HTR-8/SVneo (cell line): ENCODE measurements at places on chromosomes 13 and 19.

DNA sequence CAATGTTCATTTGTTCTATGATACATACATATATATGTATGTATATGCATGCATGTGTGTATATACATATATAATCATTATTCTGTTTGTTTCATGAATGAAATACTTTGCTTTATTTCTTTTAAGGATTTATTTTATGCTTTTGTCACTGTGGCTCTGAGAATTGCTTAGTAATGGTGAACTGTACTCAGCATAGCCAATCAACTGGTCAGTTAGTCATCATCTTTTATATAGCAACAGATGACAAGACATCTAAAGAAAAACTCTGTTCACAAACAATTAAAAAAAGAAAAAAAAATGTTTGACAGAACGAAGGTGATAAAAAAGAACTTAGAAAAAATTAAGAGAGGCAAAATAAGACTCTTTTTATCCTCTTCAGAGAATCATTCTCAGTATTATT lies 1440.3 kb downstream of the PCDH9 start:
- DNase-seq: peak; percentile 1

DNA sequence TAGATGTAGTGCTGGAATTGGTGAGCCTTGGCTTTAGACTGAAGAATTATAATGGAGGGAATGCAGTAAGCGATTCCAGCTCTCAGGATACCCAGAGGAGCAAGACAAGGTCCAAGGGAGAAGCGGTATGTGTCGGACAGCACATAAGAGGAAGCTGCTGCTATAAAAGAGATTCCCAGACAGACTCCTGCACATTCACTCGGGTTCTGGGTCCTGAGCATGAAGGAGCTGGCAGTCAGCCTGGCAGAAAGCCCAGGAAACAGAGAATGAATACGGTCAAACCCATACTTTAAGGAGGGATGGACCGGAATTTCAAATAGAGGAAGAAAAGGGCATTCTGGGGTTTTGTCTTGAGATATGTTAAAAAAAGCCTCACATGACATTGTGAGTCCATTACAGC lies 308.3 kb downstream of the DNAJC15 start:
- no peak for DNase-seq

DNA sequence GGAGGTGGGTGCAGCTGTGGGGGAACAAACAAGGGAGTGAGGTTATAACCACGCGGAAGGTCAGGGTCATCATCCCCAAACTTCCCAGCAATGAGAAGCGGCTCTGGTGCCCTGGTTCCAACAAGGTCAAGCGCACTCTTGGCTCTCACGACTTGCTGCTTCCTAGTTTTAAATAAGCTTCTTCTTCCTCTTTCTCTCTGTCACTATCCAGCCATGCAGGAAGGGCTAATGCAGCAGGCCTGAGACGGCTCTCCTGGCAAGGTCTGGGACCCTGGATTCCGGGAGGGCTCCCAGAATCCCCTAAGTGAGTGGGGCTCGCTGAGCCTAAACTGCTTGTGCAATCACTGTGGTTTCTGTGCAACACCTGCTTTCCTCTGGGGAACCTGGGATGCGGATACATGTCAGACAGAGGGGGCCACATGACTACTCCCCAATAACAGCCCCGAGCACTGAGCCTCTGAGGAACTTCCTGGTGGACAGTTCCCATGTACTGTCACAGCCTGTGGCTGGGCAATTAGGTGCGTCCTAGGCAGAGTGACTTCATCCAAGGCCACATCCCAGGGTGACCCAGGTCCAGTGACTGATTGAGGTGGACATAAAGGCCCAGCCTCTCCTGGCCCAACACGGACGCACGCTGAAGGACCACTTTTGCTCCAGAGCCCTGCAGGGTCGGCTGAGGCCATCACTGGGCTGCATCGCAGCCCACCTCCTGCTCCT lies 24.2 kb downstream of the VRK3 start:
- no peak for DNase-seq

DNA sequence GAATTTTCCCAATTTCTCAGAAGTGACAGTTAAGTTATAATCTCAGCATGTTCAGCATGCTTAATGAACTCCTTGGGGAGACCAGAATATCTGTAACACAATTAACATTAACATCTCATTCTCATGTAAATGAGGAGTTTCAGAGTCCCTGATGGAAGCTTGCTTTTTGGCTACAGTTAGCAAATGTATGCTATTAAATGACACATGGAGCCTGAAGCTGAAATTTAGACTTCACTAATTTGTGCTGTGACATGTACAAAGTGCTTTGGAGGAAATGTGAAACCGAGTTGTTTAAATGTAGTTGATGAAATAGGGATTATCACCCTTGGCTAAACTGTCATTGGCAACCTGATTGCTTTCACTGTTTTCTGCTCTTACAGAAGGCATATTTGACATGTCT lies 2265.1 kb upstream of the PCDH20 start:
- no peak for DNase-seq

GRCh38 chr19:57348136-57348535 lies 2.9 kb upstream of the ZNF304 start:
- DNase-seq: no peak

- peak; percentile 31 for DNase-seq
These were observed 4.5 kb upstream of the SHISA7 start for GRCh38 chr19:55447421-55448174.

DNA sequence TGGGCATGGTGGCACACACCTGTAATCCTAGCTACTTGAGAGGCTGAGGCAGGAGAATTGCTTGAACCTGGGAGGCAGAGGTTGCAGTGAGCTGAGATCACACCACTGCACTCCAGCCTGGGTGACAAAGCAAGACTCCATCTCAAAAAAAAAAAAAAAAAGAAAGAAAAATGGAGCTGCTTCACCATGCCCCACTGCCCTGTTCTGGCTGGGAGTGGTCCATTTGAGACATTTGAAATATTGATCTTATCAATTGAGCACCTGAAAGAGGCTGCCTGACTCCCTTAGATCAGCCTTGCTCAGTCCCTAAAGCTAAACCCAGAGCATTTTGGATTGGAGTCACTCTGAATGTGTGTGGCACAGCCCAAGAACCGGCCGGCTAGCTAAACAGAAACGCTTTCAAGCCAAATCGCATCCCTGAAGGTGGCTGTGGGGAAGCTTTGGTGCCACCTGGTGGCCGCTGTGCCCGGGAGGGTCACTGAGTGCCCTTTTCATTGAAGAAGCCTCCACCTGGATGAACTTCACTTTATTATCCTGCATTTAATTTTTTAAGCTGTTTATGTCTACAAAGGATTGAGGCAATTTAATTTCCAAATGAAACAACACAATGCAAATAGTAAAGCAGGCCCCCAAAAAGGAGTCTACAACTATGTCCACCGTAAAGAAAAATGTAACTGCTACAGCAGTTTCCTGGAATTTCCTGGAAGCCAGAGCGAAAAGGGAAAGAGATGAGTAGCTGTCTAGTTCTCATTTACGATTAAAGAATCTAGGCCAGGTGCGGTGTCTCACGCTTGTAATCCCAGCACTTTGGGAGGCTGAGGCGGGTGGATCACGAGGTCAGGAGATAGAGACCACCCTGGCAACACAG lies 53.1 kb upstream of the SERPINE3 start:
- DNase-seq: peak; percentile 45

DNA sequence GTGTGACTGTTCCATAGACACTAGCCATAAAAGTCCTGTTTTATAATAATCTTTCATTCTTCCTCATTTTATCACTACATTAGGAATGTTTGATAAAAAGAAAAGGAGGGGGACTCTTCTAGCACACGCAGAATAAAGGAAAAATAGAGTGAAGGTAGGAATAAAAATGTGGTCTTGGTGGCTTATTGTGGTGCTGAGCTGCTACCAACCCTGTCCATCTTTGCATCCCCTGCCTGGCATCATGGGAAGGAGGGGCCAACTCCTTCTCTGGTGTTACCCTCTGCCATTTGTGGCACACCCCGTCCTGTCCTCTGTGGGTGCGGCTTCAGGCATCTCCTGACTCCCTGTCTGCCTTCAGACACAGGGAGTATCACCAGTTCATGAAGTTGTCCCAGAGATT lies 104.9 kb upstream of the ZNF536 start:
- no peak for DNase-seq

DNA sequence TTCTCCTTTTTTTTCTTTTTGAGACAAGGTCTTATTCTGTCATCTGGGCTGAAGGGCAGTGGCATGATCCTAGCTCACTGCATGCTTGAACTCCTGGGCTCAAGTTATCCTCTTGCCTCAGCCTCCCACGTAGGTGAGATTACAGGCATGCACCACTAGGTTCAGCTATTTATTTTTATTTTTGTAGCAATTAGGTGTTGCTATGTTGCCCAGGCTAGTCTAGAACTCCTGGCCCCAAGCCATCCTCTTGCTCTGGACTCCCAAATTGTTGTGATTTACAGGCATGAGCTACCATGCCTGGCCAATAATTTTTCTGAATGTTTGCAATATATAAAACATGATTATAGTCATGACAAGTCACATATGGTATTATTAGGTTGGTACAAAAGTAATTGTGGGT lies 161.1 kb upstream of the ATXN8OS start:
- DNase-seq: no peak

GRCh38 chr13:105153611-105154010 lies 1381.9 kb downstream of the EFNB2 start:
- DNase-seq: no peak

- no peak for DNase-seq
These were observed 595 bp downstream of the TLE2 start for GRCh38 chr19:3028305-3029064.

DNA sequence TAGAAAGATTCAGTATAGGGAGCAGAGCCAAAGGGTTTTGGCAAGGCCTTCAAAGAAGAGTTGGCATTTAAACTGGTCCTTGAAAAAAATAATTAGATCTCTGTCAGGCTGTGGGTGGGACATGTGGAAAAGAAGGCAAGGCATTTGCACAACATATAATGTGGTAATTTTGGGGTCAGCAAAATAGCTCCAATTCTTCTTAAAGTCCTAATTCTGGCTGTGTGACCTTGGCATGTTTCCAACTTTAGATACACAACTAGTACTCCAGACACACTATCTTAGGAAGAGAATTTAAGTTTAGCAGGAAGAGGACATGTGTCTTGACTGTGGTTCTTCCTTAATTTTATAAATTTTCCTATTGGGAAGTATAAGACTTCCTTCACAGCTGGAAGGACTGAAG lies 206.3 kb downstream of the PCDH17 start:
- no peak for DNase-seq

DNA sequence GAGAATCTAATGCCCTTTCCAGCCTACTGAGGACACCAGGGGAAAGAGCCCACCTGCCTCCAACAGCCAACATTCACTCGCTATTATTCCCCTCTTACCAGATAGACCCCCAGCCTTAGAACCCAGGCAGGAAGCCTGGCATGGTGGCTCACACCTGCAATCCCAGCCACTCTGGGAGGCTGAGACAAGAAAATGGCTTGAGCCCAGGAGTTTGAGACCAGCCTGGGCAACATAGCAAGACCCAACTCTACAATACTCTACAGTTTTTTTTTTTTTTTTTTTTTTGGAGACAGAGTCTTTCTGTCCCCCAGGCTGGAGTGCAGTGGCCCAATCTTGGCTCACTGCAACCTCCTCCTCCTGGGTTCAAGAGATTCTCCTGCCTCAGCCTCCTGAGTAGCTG lies 3.5 kb upstream of the LMNB2 start:
- DNase-seq: no peak

- DNase-seq: peak; percentile 66
These were observed 5.5 kb downstream of the HRC start for GRCh38 chr19:49149652-49150105.

DNA sequence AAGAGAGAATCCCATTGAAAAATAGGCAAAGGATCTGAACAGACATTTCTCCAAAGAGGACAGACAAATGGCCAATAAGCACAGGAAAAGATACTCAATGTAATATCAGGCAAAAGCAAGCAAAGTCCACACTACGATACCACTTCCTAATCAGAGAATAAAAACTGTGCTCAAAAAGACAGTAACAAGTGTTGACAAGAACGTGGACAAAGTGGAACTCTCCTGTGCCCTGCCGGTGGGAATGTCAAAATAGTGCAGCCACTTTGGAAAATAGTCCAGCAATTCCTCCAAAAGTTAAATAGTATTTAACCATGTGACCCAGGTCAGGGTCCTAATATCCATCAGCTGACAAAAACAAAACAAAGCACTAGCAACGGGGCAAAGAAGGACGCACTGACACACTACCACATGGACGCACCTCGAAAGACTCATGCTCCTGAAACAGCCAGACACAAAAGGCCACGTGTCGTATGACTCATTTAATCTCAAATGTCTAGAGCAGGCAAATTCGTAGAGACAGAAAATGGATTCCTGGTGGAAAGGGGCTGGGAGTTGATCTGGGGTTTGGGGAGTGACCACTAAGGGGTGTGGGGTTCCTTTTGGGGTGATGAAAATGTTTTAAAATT lies 5.2 kb downstream of the MIER2 start:
- no peak for DNase-seq

GRCh38 chr19:8935460-8935859 lies 74.7 kb downstream of the MUC16 start:
- DNase-seq: no peak

DNA sequence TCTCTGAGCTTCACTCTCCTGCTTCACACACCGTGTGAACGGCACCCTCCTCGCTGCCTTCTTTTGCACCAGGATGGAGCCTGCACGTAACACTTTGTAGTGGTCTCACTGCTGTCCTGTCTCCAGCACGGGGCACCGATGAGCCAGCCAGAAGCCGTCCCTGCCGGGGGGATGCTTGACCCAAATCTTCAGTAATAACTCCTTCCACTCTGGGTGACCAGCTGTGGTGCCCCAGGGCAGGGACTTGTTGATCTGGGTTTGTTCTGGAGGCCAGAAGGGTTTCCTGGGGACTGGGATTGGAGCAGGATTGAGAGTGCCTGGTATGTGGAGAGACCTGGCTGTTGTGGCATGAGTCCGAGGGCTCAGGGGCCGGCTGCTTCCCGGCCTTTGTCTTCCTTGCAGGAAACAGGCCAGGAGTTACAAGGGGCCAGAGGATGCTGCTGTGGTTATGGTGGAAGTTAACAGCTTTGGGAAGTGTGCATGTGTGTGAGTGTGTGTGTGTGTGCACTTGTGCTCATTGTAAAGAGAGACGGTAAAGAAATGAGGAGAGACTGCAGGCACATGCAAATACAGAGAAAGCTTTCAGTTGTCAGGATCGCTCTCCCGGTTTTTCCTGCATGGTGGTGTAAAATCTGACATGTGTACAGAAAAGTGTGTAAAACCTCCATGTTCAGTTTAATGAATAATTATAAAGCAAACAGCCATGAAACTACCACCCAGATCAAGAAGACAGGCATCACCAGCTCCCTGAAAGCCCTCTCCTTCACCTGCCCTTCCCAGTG lies 18.9 kb downstream of the PAK4 start:
- DNase-seq: no peak

DNA sequence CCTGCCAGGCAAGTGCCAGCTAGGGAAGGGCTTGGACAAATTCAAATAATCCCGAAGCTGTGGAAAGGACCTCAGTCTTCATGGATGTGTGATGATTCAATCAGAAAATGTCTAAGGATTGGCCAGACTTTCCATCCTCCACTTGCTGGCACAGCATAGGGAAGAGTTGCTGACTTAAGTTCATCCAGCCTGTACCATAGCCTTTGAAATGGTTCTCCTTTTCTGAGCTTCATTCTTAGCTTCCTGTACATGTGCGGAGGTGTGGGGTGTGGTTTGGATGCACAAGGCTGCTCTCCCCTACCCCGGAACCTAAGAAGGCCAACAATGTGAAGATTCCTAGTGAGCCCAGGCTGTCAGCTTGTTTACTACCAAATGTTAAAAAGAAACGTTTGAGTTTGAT lies 959 bp upstream of the IGFL3 start:
- no peak for DNase-seq

- DNase-seq: no peak
These were observed 386.6 kb downstream of the KCNRG start for GRCh38 chr13:50401721-50402465.

GRCh38 chr19:44742330-44743061 lies 6.0 kb upstream of the BCL3 start:
- DNase-seq: no peak
